Progenitor cell of endocrine pancreas (in vitro differentiated cells): ENCODE measurements at places on chromosomes 3 and 15.
A peak's percentile ranks its signal among the peaks of the same experiment; 100 is the strongest.

DNA sequence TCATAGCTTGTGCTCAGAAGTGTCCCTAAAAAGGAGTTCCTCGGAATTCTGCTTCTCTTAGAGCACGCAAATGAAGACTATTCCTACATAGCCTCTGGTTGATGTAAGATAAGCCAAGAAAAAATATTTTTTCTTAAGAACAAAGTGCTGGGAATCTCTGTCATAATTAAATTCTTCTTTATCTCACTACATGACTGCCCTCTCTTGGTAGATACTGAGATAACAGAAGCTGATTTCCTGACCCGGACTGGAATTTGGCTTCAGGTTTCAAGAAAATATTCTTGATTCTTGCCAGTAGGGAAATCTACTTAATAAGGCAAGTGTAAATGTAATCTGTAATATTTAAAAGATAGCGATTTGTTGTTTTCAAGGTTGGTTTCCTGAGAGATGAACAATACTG, 31.3 kb upstream of the SETMAR start:
- peaks cover 1% of the 10 kb centered on the region for H3K36me3 ChIP-seq
- no peak overlapping the region for H3K4me3 ChIP-seq
- no peak overlapping the region for H3K27ac ChIP-seq
- peaks cover 3% of the 10 kb centered on the region for H3K4me1 ChIP-seq

DNA sequence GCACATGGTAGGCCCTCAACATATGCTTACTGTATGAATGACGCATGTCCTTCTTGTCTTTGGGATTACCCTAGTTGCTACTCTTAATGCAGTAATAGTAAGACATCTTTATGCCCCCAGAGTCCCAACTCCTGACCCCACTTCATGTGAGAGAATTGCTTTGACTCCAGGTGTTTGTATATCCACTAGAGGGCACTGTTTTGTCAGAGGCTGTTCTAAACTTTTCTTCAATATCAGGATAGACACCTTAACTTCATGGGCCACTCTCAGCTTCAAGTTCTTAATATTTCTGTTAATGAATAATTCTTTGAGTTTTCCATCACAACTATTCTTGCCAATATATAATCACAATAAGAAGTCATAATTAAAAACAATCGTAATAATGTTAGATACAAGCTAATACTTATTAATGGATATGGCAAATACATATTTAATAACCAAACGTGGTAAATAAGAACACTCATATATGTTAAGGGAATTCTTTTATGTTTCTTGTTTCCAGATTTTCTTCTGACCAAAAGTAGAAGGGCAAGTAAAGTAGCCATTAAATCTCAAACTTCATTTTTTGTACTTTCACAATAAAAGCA, 337.2 kb upstream of the DNAJC19 start:
- H3K27ac ChIP-seq = no peak overlapping the region
- no peak overlapping the region for H3K4me3 ChIP-seq
- peaks cover 14% of the 10 kb centered on the region for H3K27me3 ChIP-seq
- peaks cover 11% of the 10 kb centered on the region for H3K4me1 ChIP-seq

- H3K27me3 ChIP-seq = peaks cover 3% of the 10 kb centered on the region
- no peak overlapping the region for H3K27ac ChIP-seq
- no peaks in the 10 kb centered on the region for H3K36me3 ChIP-seq
- H3K4me1 ChIP-seq = peaks cover 5% of the 10 kb centered on the region
- H3K4me3 ChIP-seq = no peak overlapping the region
- no peak for DNase-seq
Measured at GRCh38 chr15:62094388-62094787, 27.6 kb downstream of the C2CD4A start.

GRCh38 chr3:37938011-37938410, 52.6 kb upstream of the VILL start:
- H3K4me1 ChIP-seq = peaks cover 41% of the 10 kb centered on the region
- no peak for DNase-seq
- no peaks in the 10 kb centered on the region for H3K27me3 ChIP-seq
- peaks cover 2% of the 10 kb centered on the region for H3K36me3 ChIP-seq

DNA sequence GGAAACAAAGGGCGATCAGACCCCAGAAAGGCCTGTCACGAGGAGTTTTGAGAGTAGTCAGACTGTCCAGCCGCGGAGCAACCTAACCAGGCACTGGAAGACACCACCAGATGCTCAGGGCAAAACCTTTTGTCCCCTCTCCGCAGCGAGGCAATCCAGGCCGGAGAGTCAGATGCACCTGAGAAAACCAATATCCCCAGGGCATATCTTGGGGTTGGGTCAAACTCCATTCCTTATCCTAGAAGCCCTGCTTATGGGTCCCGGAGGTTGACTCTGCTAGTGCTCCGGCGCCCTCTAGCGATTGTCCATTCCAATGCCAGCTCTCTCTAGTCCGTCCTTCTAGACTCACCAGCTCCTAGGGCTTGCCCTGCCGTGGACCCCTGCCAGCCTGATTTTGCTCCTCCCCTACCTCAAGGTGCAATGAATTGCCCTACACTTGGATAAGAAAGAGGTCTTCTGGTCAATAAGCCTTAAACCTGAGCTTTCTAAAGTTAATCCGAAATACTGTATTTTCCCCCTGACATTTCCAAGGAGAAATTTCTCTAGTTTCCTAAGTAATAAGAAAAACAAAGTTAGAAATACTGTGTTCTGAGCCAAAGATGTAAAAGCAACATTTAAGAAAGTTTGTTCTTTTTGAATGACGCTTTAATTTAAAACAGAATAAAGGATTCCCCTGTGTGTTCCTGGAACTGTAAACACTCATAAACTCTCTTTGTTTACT, 5.5 kb downstream of the CPNE4 start:
- no peaks in the 10 kb centered on the region for H3K36me3 ChIP-seq
- H3K27ac ChIP-seq = no peak overlapping the region
- H3K27me3 ChIP-seq = peaks cover 41% of the 10 kb centered on the region
- H3K4me1 ChIP-seq = peaks cover 6% of the 10 kb centered on the region
- peak; percentile 86 for DNase-seq

- H3K4me1 ChIP-seq = peaks cover 32% of the 10 kb centered on the region
- H3K4me3 ChIP-seq = no peak overlapping the region
- no peaks in the 10 kb centered on the region for H3K27me3 ChIP-seq
- no peak overlapping the region for H3K27ac ChIP-seq
Measured at GRCh38 chr3:171846597-171846996, 3.4 kb downstream of the TMEM212 start.

DNA sequence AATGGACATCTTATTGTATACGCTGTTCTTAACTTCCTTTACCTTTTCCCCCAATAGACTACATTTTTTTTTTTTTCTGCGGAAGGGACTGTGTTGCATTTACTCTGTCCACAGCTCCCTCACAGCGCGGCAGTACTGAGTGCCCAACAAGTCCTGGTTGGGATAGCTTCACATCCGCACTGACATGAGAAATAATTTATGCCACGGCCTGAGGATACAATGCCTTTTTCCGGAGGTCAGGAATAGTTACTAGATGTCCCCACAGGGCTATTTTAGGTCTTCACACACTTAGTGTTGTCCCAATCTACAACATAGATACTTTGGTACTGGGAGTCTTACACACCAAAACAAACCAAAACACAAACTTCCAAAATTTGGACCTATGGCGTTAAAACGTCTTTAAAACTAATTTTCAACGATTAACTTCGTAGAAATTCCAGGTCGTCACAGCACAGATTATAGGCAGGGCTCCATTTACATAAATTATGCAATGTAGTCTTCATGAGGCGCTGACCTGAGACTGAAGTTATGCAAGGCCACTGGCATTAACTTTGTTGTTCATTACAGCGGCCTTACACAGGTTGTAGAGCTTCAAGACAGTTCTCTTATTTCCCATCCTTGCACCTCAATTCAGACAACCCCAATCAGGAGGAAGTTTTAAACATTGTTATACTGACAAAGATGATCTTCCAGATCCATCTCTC, 989 bp upstream of the PPIB start:
- H3K4me3 ChIP-seq = peak overlapping the region; percentile 75
- peak overlapping the region; percentile 96 for H3K27ac ChIP-seq
- H3K36me3 ChIP-seq = peaks cover 13% of the 10 kb centered on the region

GRCh38 chr3:146164971-146165769, 4.2 kb upstream of the PLOD2 start:
- H3K27ac ChIP-seq = no peak overlapping the region
- peaks cover 2% of the 10 kb centered on the region for H3K36me3 ChIP-seq
- no peak for DNase-seq

DNA sequence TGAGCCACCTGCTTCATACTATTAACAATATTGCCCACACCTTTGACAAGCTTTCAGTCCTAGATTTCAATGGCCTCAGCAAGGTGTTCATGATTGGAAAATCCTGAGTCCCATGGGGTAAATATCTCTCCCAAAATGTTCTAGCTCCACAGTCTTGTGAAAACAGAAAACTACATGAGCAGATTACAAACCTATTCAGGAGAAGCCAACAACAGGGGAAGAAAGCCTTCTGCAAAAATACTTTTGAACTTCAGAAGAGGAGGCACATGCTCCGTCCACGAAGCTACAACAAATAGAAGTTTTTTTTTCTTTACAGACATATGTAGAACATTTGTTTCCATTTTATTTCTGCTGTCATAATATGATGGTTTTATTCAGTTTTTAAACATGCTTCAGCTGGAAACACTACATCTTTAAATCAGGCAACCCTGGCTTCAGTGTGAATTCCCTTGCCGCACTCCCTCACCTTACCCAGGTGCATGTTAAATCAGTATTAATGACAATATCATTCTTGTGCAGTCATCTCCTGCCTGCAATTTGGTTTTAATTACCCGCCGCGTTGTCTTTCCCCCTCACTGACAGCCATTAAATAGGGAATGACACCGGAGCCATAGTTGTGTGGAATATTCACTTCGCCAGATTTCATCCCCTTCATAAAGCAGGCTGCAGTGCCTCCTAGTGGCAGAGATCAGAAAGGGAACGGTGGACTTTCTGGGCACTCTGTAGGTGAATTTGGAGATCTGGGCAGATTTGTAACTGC, 725.5 kb upstream of the ARRDC4 start:
- H3K27me3 ChIP-seq = peaks cover 58% of the 10 kb centered on the region
- H3K27ac ChIP-seq = no peak overlapping the region
- peaks cover 2% of the 10 kb centered on the region for H3K4me1 ChIP-seq
- peak; percentile 50 for DNase-seq
- H3K36me3 ChIP-seq = no peaks in the 10 kb centered on the region

DNA sequence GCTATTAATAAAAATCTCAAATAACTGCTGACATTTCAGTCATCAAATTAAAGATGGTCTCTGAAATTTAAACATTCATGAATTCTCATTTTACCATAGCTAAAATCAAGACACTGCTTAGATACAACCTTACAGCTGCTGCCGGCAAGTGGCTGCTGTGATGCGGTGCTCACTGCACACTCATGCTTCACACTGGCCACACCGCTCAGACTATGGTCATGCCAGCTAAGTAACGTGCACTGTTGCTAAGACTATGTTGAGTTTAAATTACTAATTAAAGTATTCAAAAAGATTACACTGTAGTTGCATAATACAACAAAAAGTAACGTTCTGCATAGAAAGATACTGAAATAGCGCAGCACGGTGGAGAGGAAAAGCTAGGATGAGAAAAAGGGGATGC, 12.1 kb downstream of the ATP13A3 start:
- peaks cover 23% of the 10 kb centered on the region for H3K4me1 ChIP-seq
- peaks cover 2% of the 10 kb centered on the region for H3K36me3 ChIP-seq
- no peak for DNase-seq

DNA sequence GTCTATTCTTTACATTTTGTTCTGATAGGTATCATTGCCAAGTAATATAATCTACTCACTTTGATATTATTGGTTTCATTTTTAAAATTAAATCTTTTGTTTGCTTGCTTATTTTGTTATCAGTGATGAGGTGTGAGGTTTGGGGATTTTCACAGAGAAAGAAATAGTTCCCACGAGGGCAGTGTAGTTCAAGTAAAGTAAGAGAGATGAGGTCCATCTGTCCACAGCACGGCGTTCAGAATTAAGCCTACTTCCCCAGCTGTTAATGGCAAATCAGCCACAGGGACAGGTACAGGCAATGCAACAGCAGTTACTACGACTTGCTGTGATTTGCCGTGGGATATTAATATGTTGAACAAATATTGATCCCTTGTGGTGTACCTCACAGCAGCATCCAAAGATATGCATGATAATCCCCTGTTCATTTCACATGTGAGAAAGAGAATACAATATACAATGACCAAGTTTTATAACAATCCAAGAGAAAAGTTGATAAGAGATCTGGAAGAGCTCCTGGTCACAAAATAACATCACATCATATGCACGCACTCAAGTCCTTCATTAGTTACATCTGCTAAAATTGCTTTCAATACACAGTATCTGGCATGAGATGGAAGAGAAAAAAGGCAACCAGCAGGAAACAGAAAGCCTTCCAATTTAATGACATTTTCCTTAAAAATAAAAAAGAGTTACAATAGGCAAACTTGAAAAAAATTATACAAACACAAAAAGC, 131.6 kb downstream of the TUSC7 start:
- DNase-seq = no peak
- no peaks in the 10 kb centered on the region for H3K36me3 ChIP-seq
- peaks cover 2% of the 10 kb centered on the region for H3K4me1 ChIP-seq
- H3K4me3 ChIP-seq = no peak overlapping the region
- no peaks in the 10 kb centered on the region for H3K27me3 ChIP-seq
- no peak overlapping the region for H3K27ac ChIP-seq

GRCh38 chr3:140292684-140293083, 357.7 kb downstream of the CLSTN2 start:
- H3K27ac ChIP-seq = no peak overlapping the region
- no peak for DNase-seq
- no peaks in the 10 kb centered on the region for H3K36me3 ChIP-seq
- no peak overlapping the region for H3K4me3 ChIP-seq
- H3K4me1 ChIP-seq = no peaks in the 10 kb centered on the region

GRCh38 chr15:56102441-56102840, 109.0 kb upstream of the NEDD4 start:
- H3K4me3 ChIP-seq = no peak overlapping the region
- H3K36me3 ChIP-seq = peaks cover 4% of the 10 kb centered on the region
- no peaks in the 10 kb centered on the region for H3K27me3 ChIP-seq
- H3K27ac ChIP-seq = no peak overlapping the region
- no peak for DNase-seq
- no peaks in the 10 kb centered on the region for H3K4me1 ChIP-seq

- peaks cover 23% of the 10 kb centered on the region for H3K4me1 ChIP-seq
- no peak overlapping the region for H3K27ac ChIP-seq
- H3K4me3 ChIP-seq = no peak overlapping the region
- H3K27me3 ChIP-seq = no peaks in the 10 kb centered on the region
- H3K36me3 ChIP-seq = peaks cover 1% of the 10 kb centered on the region
Measured at GRCh38 chr3:57004229-57004628, 56.2 kb upstream of the SPATA12 start.

GRCh38 chr3:19147905-19148767, at the start of gene KCNH8:
Gene KCNH8 (plus strand): TSS chr3:19148510. CDS start chr3:19148720, 210 bp downstream.
- DNase-seq = peak; percentile 47
- H3K27me3 ChIP-seq = no peaks in the 10 kb centered on the region
- no peaks in the 10 kb centered on the region for H3K36me3 ChIP-seq
- peak within 1 kb of the TSS; percentile 99 for H3K27ac ChIP-seq
- H3K4me1 ChIP-seq = peaks cover 10% of the 10 kb centered on the region
- H3K4me3 ChIP-seq = peak within 1 kb of the TSS; percentile 93

DNA sequence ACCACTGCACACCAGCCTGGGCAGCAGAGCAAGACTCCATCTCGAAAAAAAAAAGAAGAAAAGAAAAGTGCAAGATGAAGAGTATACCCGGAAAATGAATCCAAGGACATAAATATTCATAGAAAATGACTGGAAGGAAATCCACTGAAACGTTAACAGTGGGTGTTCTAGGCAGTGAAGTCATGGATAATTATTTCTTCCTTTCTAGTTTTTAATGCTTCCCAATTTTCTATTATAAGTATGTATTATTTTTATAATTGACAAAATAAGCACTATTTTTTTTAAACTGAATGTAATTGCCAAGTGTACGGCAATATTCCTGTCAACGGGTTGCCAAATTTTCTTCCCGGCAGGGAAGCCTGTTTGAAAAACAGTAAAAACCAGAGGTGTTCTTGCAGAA, 37.4 kb upstream of the MGLL start:
- H3K36me3 ChIP-seq = no peaks in the 10 kb centered on the region
- H3K4me1 ChIP-seq = no peaks in the 10 kb centered on the region
- peaks cover 16% of the 10 kb centered on the region for H3K27me3 ChIP-seq
- H3K27ac ChIP-seq = no peak overlapping the region
- DNase-seq = no peak
